ENCODE measurements at places on chromosomes 12 and 14. TPM values are rescaled to one million over a fixed set of nuclear protein-coding genes. Genes with fewer than 3 reads are reported as not detected.

- no peak for DNase-seq
These were observed 60.1 kb upstream of the RFX4 start for GRCh38 chr12:106522708-106523107.

DNA sequence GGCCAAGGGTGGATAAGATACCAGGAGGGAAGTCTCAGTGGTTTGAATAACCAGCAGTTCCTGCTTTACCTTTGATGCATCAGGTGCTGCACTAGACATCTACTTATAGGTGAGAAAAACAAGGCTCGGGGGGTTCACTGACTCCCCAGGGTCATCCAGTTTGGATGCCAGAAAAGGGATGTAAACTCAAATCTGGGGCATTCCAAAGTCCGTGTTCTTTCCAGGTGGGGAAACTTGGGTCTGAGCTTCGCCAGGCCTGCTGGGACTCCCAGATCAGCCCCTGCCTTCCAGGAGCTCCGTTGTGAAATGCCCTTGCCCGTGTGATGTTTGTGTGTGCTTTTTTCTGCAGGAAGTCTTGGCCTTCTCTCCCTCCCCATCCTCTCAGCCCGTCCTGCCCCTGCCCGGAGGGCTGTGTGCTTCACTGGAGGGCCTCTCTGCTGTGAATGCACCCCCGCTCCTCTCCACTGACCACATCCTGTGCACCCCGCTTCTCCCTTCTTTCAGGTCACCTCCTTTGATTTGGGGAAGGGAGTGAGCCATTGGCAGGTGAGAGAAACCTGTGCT is 42.1 kb downstream of the TSPAN9 start:
- no peak for DNase-seq

GPR132 gene
- total RNA-seq = 24.9 TPM

DNA sequence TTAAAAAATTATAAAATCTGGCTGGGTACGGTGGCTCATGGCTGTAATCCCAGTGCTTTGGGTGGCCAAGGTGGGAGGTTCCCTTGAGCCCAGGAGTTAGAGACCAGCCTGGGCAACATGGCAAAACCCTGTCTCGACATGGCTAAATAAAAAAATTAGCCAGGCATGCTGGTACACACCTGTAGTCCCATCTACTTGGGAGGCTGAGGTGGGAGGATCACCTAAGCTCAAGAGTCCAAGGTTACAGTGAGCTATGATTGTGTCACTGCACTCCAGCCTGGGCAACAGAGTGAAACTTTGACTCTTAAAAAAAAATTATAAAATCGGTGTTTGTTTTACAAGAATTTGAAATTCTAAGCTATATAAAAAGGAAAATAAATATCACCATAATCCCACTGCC is 141.8 kb downstream of the SLC38A6 start:
- DNase-seq = no peak

ASB2 gene
- total RNA-seq = 12.9 TPM

All from activated naive CD4-positive, alpha-beta T cell treated with anti-CD3 and anti-CD28 coated beads, Interleukin-2, amount 50 U/mL, for 72 hours (primary cell).